ENCODE measurements at places on chromosomes 7 and 10.

- DNase-seq, result no peak
Observed at GRCh38 chr10:5888843-5889623, 660 bp downstream of the ANKRD16 start.

GRCh38 chr10:13632884-13633440, 46.2 kb downstream of the PRPF18 start:
- no peak for DNase-seq

DNA sequence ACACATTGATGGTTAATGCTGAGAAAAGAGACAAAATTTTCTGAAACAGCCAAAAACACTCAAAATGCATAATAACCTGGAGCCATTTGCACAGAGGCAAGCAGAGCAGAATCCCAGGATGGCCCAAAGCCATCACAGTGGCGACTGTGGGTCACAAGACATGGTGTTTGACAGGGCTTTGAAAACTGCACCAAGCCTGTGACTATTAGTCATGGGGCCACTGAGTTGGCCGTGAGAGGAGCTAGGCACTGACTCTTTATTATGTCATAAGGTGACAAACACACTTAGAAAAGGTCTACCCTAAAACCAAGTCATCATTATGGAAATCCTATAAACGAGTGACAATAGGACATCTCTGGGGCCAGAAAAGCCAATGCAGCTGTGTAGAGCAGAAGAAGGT, 23.9 kb downstream of the DRGX start:
- no peak for DNase-seq

DNA sequence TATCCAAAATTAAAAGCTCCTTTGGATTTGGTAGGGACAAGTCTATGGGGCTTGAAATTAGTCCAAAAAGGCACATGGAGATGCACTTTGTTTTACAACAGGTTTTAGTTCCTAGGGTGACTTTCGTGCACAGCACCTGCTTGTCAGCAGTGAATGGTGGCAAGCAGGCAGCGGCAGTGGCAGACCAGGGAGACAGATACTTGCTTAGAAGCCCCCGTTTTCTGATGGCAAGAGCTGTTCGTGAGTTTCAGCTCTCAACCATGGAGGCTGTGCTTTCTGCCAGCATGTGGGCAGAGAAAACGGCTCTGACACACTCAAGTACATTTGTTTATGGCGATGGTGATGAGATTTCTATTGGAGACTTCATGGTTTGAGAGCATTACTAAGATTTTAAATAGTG, 61.7 kb upstream of the SHH start:
- no peak for DNase-seq

DNA sequence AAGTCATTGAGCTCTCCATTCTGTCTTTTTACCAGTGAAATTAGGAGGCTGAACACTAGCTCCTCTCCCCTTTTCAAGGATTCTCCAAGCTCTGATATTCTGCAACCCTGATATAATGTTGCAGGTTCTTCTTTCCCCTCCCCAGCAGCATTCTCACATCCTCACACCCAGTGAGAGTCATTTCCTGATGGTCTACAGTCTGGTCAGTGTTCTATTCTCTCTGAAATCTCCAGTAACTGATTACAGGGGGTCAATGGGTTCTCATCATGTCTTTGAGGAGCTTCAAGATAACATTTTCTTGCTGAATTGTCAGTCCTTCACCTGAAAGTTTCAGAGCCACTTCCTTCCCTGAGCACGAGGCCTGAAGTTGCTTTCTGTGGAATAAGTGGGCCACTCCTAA, 299.4 kb downstream of the PTEN start:
- DNase-seq, result no peak

GRCh38 chr7:66379542-66380160, 174.5 kb downstream of the TPST1 start:
- no peak for DNase-seq

DNA sequence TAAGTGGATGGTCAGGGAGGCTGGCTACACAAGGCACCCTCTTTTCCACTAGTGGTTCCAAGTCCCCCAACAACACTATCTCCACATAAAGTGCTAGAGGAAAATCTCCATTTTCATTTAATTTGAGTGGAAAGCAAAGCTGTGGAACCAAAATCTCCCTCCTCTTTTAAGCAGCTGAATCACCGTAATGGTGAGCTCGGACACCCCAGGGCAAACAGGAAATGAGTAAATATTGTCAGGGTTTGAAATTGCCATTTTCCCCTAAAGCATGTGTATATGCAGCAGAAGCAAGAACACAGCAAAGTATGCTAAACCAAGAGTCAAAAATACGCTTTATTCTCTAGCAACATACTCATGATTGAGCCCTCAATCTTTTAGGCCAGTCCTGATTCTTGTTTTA, 143.7 kb downstream of the GPAM start:
- DNase-seq, result no peak

GRCh38 chr7:122329145-122329802, 24.7 kb upstream of the FEZF1 start:
- DNase-seq, result no peak

DNA sequence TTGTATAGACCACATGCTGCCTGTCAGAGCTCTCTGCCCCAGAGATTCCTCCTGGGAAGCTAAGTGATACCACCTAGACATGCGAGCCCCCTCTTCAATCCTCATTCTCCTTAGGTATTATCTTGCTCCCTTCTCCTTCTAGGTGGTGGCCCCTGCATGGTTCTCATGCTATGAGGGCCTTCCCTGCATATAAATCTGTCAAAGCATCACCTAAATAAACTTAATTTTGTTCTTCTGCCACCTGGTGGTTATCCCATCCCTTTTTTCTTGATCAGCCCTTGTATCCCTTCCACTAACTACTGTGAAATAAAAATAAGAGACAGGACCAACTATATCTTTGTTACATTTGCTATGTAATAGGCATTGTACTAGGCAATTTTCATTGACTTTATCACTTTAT, 242.1 kb downstream of the CDC14C start:
- no peak for DNase-seq

DNA sequence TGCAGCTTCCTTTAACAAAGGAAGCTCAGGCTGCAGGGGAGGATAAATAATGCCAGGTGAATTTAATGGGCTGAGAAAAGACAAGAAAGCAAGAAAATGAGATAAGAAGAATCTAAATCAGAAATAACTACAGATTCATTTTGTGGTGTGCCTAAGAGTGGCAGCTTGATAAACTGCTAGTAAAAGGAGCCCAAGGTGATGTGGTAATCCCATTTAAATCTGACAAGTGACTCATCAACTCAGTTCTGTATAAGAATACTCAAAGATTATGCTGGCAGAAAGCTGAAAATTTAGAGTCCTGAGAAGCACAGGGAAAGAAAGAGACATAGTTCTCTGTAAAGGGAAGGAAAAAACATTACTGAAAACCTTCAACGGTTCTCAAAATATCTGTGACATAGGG, 109.4 kb upstream of the PDE1C start:
- no peak for DNase-seq

DNA sequence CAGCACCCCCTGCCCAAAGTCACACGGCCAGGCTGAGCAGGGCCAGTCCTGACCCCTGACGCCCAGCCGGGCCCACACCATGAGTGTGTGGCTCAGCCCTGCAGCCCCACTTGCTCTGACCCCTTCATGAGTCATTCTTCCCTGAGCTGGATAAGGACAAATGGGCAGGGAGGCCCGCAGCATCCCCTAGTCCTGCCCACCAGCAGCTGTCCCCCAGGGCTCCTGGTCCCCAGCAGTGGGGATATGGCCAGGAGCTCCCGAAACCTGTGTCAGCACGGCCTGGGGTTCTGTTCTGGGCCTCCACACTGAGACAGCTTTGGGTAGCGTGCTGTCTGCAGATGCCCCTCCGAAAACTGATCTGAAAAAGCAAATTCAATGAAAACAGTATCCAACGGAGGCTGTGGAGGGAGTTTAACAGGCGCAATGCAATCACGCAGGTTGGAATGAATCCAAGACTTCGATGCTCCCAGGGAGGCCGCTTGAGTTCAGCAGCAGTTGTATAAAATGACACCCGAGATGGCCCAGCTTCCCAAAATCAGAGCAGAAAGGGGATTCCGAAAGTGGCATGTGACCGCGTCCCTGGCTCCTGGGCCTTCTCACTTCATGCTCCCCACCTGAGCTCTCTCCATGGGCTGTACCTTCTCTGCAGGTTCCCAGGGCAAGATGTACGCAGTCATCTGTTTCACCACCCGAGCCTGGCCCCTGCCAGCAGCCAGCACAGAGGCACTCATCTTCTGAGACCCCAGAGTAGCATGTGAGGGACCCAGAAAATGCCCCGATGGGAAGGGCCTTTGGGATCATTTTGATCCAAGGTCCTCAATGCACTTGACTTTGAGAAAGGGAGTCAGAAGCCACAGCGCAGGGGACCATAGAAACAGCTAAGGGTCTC, 214.1 kb downstream of the USP6NL start:
- DNase-seq, result no peak

GRCh38 chr10:130799532-130799931, 512.0 kb downstream of the TCERG1L start:
- no peak for DNase-seq

DNA sequence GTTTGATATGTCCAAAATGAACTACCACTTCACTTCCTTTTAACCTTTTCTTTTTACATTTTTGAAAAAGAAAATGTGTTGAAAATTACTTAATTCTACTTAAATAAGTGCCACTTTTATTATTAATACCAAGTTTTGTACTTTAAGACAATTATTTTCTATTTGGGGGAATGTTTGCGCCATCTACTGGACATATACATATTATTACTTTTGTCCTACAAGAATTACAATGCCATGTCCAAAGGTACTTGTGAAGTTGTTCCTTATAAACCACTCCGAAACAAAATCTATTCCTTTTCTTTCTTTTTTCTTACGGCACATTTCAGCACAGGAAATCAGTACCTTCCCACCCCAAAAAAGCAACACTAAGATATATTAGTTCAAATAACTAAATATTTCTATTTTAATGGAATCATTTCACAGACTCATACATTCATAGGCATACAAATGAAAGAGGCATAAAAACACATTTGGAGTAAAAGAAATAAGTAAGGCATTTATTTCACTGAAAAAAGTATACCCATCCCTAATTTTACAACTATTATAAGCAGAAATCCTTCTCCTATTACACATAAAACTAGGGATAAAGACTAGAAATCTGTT, 169.9 kb downstream of the RNF133 start:
- no peak for DNase-seq

GRCh38 chr10:33453081-33454025, 118.9 kb upstream of the NRP1 start:
- DNase-seq, result no peak

- no peak for DNase-seq
Observed at GRCh38 chr10:102413806-102414561, 4.6 kb downstream of the PSD start.

DNA sequence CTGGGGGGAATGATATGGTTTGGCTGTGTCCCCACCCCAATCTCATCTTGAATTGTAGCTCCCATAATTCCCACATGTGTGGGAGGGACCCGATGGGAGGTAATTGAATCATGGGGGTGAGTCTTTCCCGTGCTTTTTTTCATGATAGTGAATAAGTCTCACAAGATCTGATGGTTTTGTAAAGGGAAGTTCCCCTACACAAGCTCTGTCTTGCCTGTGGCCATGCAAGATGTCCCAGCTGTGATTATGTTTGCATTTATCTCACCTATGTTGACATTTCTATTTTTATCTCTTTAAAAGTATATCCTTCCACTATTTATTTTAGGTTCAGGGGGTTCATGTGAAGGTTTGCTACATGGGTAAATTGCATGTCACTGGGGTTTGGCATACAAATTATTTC, 323.9 kb upstream of the GLI3 start:
- no peak for DNase-seq

DNA sequence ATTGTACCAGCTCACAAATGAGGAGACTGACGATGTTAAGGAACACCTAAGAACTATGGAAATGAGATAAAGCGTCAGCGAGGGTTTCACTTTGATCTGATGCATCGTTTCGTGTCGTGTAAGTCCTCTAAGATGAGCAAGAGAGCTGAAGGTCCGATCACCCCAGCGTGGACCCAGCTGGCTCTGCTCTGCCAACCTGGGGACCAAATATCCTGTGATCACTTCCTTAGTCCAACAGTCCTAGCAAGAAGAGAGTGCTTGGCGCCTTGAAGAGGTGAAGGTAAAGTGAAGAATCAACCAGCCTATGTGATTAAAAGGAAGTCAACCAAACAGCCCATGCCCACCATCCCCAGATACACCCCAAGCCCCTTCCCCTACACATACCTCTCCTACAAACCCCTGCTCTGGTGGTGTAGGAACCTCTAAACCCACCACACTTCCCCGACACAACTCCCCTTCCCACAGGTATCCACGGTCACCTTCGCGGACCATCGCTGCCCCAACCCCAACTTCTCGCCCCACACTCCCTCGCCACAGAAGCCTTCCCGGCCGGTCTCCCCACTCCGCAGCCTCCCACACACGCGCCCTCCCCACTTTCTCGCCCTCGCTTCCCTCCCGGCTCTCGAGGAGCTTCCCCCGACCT, 722 bp downstream of the UPF2 start:
- DNase-seq, result no peak

DNA sequence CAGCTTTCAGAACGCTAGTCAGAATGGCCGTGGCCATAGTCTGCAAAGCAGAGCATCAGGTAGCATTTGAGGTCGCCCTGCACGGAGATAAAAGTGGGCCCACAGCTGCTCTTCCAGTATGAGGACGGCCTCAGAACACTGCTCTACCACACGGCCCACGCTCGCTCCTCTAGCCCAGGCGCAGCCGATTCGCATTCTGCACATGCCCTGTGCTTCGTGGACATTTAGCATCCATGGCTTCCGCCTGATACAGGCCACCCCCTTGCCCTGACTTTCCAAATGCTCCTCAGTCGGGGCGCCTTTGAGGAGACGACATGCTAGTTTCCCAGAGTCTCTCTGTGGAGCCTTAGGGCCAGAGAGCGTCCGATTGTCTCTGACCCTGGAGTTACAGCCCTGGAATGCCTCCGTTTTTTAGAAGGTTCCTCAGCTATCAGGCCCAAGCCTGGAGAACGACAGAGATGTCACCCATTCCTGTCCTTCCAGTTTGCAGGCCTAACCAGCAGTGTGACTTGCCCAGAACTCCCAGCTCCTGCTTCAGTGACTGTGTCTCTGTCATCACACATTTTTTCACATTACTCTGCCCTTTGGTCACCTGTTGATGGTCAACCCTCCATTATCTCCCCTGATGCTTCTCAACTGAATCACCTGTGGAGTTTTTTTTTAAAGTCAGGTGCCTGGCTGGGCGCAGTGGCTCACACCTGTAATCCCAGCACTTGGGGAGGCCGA, 14.3 kb downstream of the STRA8 start:
- DNase-seq, result no peak

DNA sequence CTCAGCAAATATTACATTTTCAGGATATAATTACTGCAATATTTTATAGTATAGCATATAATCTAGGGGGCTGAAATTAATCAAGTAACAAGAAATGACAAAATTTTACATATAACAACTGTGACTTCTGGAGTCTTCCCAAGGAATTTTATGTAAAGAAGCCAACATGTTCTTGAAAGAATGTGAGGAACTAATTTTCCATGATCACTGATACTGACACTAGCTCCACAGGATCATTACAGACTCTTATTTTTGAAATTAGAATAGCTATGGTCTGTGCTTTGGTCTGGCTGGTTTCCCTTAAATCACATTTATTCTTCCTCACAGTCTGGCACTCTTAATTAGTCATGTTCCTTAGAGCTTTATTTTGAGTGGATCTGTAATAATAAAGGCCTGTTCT, 267.7 kb upstream of the SEMA3A start:
- DNase-seq, result no peak

GRCh38 chr10:79103585-79103984, 34.8 kb downstream of the ZMIZ1 start:
- DNase-seq, result no peak

GRCh38 chr10:128907155-128907941, 559.7 kb upstream of the MGMT start:
- DNase-seq, result no peak

All from anterior cingulate cortex (tissue), 58 donors.